CD8-positive, alpha-beta T cell (primary cell): ENCODE measurements at places on chromosomes 16 and 17.

- DNase-seq, result no peak
These were observed at the start of gene NME4 for GRCh38 chr16:397135-397661. Gene NME4 (plus strand): TSS chr16:397199. CDS start chr16:397223, 24 bp downstream.

DNA sequence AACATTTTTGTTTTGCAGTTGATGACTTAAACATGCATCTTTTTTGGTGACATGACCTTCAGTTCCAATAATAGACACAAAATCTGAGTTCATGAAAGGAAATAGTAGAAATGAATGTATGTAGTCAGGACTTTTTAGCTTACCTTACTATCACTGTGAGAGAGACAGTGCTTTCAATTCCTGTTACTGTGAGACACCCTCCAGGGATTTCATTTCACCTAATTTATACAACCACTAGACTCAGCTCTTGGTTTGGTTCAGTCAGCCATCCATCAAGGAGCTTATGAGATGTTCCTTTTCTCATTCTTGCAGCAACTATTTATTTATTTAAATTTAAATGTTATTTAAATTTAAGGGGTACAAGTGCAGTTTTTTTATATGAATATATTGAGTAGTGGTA lies 77.9 kb downstream of the MAP2K4 start:
- no peak for DNase-seq

DNA sequence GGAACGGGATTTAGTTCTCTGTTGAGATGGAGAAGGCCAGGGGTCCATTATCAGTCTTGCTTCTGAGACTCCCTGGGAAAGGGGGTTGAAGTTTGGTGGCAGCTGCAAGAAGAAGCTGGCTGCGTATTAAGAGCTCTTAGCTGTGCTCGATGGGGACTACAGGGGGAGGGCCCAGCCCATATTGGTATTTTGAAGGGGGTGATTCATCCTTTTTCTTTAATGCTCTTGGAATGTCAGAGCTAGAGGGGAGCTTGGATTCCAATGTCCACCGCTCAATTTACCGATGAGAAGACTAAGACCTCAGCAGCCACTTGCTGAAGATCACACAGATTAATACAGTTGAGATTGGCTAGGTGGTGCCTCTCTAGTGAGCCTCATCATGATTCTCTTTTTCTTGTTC lies 5.0 kb downstream of the NOG start:
- no peak for DNase-seq

GRCh38 chr16:1495211-1495888 lies 2.2 kb downstream of the TELO2 start:
- no peak for DNase-seq

DNA sequence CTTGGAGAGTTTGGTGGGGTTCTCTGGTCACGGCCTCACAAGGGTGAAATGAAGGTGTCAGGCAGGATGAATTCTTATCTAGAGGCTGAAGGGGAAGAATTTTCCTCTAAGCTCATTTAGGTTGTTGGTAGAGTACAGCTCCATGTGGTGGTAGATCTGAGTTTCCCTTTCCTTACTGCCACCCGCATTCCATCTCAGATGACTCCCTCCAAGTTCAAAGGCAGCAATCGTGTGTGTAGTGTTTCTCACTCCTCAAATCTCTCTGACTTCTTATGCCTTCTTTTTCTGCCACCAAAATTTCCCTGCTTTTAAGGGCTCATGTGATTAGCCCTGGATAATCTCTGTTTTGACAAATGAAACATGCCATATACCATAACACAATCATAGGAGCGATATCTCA lies 135.5 kb upstream of the MYOCD start:
- DNase-seq, result no peak

DNA sequence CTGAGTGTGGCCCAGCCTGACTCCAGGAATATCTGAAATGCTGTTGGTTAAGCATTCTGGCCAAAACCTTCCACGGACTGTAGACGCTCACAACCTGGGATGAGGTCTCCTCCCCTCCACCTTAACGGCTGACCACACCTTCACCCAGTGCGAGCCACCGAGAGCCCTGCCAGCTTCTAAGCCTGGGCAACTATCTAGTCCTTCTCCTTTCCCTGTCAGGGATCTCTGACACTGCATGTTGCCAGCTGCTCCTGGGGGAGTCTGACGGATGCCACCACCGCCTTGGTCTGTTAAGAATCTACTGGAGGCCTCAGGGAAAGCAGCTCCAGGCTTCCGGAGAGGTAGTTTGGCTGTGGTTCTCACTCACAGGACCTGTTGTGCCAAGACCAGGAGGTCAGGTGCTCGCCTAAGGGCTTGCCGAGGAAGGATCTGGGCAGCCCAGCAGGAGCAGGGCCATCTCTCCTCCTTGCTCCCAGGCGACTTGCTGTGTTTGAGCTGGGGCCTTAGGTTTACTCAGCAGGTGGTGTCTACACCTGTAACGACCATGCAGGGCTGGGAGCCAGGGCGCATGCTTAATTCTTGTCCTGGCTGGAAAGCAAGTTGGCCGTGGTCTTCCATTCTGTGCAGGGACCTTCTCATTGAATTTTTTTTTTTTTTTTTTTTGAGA lies 111.8 kb downstream of the NTN1 start:
- DNase-seq, result no peak

DNA sequence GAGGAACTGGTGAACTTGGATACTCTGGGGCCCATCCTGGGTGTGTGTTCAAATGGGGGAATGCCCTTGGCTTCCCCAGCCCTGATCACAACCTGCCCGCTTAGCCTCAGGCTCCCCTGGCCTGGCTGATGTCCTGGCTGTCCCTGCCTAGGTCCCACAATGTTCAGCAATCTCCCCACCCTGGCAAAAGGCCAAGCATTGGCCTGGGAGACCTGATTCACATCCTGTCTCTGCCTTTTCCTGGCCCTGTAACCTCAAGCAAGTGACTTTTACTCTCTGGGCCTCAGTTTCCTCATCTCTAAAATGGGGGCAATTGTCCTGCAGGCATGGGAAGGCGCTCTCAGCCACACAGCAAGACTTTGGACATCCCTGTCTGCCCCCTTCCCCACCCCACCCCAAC lies 14.4 kb downstream of the CPNE2 start:
- no peak for DNase-seq

- DNase-seq, result peak; percentile 60
These were observed 51.5 kb upstream of the MGAT5B start for GRCh38 chr17:76816590-76817135.

- peak; percentile 22 for DNase-seq
These were observed 12.8 kb upstream of the GNG13 start for GRCh38 chr16:813204-813915.

DNA sequence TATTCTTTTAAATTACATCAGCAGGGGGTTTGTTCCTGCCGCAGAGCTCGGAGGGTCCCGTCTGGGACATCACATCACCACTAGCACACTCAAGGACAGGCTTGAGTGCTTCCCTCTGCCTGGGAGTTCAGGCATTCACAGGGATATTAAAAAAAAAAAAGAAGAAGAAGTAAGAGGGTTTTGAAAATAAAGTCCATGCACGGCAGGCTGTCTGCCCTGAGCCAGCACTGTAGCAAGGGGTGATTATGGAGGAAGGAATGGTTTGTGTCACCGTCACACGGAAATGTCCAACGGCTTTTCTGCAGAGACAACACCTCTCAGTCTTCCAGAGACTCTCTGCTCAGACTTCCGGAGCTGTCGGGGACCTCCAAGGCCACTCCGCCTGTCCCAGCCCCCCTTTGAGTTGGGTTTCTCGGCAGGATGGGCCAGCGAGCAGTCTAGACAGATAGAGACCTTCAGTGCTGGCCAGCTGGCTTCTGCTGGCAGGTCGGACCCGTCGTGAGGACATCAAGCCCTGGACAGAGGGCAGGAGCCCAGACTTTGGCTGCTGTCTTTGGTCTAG lies 33.6 kb downstream of the MEOX1 start:
- DNase-seq, result no peak

- no peak for DNase-seq
These were observed 18.7 kb downstream of the SREBF1 start for GRCh38 chr17:17818088-17818526.

DNA sequence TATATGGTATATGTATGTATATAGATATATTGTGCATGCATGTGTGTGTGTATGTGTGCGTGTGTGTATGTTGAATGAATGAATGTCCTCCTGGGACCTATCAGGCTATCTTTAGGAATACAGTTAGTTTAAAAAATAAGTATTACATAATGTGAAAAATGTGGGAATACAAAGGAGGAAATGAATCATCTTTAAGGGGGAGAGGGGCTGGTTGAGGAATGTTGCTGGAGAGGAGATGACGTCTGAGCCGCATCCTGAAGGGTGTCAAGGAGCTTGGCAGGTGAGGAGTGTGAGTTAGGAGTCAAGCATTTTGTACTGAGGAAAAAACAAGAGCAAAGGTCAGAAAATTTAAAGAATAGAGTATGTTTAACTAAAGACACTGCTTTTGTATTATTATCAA lies 62.4 kb upstream of the NLK start:
- no peak for DNase-seq

GRCh38 chr16:56448005-56448404 lies 3.1 kb downstream of the NUDT21 start:
- DNase-seq, result no peak

DNA sequence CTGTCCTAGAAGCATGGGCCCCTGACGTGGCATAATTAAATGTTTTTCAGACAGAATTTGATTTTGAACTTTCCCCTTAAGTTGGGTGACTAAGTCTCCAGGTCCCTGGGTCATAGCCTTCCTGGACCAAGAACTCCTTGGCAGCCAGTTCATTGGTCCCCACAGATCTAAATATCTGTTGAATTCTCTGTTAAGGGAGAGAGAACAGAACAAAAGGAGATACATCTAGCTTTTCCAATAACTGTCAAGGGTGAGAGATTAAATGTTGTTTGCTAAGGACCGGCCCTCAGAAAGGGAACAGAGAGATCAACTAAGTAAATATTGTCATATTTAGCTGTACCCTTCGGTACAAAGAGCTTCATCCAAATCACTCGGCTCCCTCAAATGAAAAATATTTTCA lies 78.2 kb upstream of the NOL11 start:
- no peak for DNase-seq

DNA sequence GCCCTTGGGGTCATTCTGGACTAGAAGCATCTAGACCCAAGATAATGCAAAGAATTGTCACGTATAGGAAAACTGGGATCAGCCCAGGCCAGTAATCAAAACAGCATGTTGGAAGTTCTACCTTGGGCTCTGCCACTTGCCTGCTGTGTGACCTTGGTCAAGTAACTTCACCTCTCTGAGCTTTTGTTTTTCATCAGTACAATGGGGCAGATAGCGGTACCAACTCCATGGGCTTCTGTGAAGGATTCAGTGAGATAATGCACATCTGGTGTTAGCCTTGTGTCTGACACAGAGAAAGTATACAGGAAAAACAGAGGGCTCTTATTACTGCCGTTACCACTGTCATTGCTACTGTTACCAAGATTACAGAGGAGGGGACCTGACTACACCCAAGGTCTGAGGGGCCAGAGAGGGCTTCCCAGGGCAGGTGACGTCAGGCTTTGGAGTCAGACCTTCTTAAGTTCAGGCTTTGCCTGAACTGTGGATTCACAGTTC lies 24.6 kb downstream of the CMIP start:
- peak; percentile 37 for DNase-seq

GRCh38 chr17:8162997-8163977 lies 539 bp upstream of the VAMP2 start:
- DNase-seq, result peak; percentile 39

DNA sequence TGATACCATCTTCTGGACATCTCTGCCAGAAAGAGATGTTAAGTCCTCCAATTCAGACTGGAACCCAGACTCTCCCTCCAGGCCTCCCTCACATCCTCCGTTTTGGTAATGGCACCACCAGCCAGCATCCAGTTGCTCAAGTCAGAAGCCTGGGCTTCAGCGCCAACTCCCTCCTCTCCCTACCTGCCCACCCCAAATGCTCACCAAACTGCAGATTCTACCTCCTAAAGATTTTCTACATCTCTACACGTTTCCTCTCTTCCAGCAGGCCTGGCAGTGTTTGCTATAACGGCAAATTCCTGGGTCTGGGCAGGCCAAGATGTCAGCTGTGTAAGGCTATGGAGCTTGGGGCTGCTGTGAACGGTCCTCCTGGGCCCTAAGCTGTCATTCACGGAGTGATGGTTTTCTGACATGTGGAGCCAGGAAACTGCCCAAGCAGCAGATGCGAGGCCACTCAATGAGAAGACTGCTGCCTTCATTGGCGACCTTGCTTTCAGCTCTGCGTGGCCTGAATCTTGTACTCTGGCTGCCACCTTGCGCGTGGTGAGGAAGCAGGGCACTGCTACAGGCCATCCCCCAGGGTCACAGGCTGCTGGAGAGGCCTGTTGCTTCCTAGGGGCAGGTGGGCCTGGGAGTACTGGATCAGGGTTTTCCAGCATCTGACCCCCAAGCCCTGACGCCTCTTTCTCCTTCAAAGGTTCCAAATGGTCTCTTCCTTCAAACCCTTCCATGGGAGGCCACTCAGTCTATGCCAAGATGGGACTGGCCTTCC lies 37.7 kb downstream of the TBX4 start:
- no peak for DNase-seq

DNA sequence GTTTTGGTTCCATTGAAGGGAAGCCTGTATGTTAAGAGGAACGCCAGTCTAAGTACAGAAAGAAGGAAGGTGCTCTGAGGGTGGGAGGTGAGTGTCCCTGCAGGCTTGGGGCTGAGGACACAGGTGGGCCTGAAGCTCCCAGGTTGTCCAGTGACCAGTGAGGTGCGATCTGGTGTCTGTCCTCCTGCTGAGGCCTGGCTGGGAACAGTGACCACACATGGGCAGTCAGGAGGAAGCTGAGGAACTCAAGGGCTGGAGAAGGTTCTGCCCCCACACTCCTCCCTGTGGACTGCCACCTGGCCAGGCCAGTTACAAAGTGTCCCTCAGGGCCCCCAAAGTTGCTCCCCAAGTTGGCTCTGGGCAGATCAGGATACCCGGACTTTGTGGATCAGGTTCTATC lies 102.1 kb downstream of the N4BP1 start:
- no peak for DNase-seq

DNA sequence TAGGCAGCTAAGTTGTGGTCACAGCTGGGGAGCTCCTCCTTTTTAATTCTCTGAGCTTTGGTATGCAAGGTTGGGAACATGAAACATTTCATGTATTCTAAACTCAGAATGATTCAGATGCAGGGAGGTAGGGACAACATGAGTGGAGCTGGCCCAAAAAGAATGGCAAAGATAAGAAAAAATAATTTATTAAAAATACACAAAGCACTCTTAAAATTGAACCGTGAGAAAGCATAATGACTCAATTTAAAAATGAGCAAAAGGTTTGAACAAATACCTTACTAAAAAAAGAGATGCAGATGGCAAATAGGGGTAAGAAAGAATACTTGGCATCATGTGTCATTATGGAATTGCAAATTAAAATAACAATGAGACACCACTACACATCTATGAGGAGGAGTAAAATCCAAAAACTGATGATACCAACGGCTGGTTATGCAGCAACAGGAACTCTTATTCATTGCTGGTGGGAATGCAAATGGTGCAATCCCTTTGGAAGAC lies 175.6 kb upstream of the IRX3 start:
- DNase-seq, result no peak

GRCh38 chr17:61010661-61011170 lies 333.1 kb downstream of the BCAS3 start:
- DNase-seq, result no peak
